ENCODE measurements at places on chromosomes 1 and 21. TPM values are rescaled to one million over a fixed set of nuclear protein-coding genes. Genes with fewer than 3 reads are reported as not detected.

The C8A gene
- total RNA-seq: not detected

DNA sequence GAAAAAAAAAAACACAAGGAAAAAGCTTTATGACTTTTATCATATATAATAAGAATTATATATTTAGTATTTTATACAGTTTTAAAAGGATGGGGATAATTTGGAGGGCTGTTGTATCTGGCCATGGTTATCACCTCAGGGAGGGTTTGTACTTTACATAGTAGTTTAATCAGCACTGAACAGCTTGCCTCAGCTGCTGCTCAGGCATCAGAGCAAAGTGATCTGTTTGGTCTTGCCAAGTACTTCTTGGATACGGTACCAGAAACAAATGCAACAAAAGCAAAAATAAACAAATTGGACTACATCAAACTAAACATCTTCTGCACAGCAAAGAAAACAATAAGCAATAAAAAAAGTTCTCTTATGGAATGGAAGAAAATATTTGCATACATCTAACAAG is 2.6 kb upstream of the SPTA1 start:
- DNase-seq: no peak

GRCh38 chr1:229197265-229197585 is 73.7 kb upstream of the RAB4A start:
- no peak for DNase-seq

The KIF21B gene
- total RNA-seq: 5.7 TPM

The KRTAP12-3 gene
- total RNA-seq: not detected

The SLC9C2 gene
- total RNA-seq: 0.26 TPM

DNA sequence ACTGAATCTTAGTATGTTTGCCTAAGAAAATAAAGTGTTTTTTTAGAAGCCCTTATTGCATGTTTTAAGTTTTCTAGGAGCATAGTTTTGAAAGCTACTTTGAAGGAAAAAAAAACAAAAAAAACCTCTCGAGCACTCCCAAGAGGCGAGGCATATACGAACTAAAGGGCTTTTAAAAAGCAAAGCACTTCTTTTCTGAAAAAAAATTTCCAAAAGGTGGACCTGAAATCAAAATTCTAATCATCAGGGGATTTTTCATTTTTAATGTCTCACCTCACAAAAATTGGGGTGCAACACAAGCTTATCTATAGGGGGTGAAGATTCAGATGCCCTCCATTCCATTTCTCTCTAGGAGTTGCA is 594 bp downstream of the GLMN start:
- no peak for DNase-seq

Data from upper lobe of right lung (tissue), 1 donor.